ENCODE measurements at places on chromosomes 16 and 17.

GRCh38 chr16:3656491-3657468 lies 2.3 kb downstream of the DNASE1 start:
- DNase-seq, result no peak

DNA sequence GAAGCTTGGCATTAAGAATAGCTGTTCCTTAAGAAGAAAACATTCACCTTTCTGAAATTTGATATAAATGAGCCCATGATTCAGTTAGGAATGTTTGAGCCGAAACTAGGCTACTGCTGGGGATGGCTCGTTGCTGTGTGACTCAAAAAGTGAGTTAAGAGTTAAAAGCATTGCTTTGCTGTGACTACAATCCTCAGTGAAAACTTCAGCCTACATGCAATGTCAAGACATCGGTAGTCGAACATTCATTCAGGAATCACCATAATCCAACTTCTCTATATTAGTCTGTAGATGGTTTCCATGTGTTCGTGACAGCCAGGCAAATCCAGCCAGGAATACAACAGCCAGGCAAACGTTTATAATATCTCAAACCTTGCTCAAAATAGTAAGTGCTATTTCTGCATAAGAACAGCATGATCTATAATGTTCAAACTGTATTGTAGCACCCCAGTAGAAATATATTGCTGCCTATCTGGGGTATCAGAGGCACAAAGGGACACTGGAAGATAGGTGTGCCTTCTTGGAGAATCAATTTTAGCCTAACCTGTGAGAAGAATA lies 1225.1 kb downstream of the CDH8 start:
- no peak for DNase-seq

GRCh38 chr16:77500934-77501664 lies 66.3 kb upstream of the ADAMTS18 start:
- no peak for DNase-seq

GRCh38 chr17:37762666-37763065 lies 17.8 kb upstream of the HNF1B start:
- no peak for DNase-seq

GRCh38 chr17:6532441-6532885 lies 23.9 kb downstream of the PITPNM3 start:
- no peak for DNase-seq

DNA sequence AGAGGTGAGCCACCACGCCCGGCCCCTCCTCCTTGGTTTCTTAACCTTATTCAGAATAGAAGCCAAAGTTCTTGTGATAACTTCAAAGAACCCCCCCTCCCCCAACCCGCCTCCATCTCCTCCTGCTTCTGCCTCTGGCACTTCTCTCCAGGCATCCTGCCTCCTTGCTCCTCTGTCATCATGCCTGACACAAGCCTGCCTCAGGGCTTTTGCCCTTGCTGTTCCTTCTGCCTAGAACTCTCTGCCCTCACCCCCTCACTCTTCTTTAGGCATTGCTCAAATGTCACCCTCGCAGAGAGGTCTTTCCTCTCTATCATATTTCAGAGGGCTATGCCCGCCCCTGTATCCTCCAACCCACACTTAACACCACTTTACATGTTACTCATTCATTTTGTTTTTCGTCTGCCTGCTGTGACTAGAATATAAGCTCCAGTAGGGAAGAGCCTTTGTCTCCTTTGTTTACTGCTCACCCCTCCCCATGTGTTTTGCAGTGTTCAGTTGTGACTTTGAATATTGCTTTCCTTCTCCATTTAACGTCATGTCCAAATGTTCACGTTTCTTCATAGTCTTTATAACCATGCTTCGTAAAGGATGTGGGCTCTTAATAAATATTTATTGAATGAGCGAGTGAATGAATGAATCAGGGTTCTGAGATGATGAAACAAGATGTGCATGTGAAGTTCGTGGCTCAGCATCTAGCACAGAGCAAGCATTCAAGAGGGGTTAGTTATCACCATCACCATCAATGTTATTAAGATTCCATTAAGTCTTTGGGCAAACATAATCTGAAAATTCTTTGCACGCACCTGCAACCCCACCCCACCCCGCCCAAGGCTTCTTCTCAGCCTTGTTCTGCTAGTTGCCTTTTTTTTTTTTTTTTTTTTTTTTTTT lies 186.2 kb upstream of the WSCD1 start:
- no peak for DNase-seq

- no peak for DNase-seq
These were observed 50.4 kb downstream of the SLFN5 start for GRCh38 chr17:35293151-35293847.

DNA sequence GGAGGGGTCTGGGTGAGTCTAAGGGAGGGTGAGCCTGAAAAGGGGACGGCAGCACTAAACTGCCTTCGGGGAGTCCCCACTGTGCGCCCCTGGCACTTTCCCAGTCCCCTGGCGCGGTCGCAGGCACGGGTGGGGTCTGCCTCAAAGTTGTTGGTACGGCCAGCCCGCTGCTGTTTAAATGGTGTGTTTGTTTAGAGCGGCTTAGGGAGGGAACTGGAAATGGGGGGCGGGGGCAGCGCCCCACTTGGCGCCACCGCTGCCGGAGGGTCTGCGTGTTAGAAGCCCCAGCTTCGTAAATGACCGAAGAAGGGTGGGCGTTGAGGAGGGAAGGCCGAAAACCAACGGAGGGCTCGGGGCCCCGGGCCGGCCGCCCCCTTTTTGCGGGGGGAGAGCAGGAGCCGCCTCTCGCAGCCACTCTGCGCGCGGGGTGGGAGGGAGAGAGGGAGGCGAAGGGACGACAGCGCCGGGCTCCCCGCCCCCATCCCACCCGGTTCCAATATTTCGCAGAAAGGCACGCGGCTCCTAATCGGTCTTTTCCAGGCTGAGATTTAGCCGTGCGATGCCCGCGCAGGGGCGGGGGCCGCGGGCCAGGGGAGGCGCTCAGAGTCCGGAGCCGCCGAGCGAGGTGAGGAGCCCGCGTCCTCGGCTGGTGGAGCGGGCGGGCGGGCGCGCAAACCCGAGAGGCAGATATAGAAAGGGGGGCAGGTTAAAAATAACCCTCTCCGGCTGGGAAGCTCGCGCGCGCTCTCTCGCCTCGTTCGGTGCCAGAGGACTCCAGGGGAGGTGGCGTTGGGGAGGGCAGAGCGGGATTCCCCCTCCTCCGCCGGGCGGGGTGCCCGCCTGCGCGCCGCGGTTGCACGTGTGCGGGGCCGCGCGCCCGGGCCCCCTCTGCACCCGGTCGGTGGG lies 54.9 kb downstream of the SREBF1 start:
- DNase-seq, result peak; percentile 29

Measured in DMS153 (cell line).